Activated CD4-positive, CD25-positive, alpha-beta regulatory T cell treated with anti-CD3 and anti-CD28 coated beads, Interleukin-2, amount 50 U/mL, for 16 hours (primary cell): ENCODE measurements at places on chromosomes 6 and 20.
A peak's percentile ranks its signal among the peaks of the same experiment; 100 is the strongest.

DNA sequence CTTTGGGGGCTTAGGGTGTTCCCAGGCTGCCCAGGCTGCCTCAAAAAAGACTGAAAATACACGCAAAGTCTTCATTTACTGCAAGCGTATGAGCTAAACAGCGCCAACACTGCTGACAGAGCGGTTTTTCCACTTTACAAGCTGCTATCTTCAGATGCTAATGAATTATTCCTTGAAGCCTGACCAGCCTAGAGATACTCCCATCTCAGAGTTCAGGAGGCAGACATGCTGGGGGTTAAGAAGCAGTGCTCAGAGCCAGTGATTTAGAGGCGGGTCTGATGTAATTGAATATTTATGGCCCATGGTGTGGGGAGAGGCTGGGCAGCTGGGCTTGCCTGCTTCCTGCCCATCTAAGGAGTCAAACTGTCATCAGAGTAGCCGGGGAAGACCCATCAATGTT lies 241.4 kb downstream of the SLC24A3 start:
- no peak for DNase-seq

GRCh38 chr20:16653266-16653665 lies 76.6 kb upstream of the SNRPB2 start:
- DNase-seq = no peak

DNA sequence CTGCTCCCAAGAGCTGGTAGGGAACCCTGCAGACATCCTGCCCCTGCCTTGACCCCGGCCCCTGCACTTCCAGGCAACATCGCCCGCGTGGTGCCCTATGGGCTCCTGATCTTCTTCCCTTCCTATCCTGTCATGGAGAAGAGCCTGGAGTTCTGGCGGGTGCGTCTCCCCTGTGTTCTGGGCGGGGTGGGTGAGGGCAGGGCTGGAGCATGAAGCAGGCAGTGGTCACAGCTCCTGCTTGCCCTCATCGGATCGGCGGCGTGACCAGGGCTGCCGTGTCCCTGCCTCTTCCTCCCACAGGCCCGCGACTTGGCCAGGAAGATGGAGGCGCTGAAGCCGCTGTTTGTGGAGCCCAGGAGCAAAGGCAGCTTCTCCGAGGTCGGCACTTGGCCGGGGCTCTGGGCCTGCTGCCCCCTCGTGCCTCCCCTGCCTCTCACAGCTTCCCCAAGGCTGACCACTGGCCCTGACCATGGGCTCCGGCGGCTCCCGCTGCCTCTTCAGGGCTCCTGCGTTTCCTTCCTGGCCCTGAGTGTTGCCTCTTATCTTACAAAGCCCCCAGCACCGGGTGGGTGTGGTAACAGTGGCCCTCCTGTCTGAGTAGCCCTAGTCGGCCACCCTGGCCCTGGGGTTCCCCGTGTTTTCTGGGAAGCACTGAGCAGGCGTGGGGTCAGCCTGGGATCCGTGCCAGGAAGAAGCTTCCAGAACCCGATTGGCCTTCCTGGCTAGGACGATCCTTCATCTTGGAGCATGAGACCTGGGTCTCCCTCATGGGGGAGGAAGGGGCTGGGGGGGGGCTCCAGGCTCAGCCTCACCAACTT lies 8.0 kb upstream of the TNFRSF6B start:
- DNase-seq = no peak

- DNase-seq = no peak
These were observed 113.5 kb downstream of the OGFRL1 start for GRCh38 chr6:71402096-71402495.

- no peak for DNase-seq
These were observed 75.6 kb downstream of the INSM1 start for GRCh38 chr20:20443504-20443903.

GRCh38 chr6:37339741-37340638 lies 13.8 kb upstream of the RNF8 start:
- DNase-seq = no peak

DNA sequence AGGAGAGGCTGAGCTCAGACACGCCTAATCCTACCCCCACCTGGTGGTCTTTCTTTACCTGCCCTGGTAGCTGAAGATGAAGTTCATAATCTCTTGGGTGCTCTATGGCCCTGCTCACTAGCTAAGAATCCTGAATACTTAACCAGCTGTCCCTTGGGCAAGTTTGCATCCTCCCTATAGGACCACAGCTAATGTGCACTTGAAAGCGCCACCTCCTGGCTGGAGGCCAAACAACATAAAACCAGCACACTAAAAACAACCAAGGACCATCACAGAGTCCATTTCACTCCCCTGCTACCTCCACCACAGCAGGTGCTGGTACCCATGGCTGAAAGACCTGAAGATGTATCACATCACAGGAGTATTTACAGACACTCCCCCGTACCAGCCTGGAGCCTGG lies 155.5 kb upstream of the SLC24A3 start:
- DNase-seq = no peak

DNA sequence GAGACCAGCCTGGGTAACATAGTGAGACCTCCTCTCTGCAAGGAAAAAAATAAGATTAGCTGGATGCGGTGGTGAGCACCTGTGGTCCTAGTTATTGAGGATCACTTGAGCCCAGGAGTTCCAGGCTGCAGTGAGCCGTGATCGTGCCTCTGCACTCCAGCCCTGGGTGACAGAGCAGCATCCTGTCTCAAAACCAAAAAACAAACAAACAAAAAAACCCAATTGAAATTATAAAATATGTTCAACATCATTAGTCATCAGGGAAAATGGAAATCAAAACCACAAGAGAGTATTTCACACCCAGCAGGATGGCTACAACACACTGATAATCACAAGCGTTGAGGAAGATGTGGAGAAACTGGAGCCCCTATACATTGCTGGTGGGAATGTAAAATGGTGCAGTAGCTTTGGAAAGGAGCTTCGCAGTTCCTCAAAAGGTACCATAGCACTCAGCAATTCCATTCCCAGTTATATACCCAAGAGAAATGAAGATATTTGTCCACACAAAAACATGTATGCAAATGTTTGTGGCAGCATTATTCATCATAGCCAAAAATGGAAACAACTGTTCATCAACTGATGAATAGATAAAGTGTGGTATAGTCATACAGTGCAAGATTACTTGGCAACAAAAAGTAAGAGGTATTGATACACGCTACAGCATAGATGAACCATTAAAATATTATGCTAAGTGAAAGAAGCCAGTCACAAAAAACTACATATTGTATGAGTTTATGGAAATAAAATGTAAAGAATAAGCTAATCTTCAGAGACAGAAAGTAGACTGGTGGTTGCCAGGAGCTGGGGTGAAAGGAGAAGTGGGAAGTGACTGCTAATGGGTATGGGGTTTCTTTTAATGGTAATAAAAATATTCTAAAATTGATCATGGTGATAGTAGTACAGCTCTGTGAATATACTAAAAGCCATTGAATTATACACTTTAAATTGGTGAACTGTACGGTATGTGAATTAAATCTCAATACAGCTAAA lies 38.7 kb upstream of the RIPOR2 start:
- DNase-seq = no peak

GRCh38 chr6:111521497-111522270 lies 38.7 kb upstream of the REV3L start:
- no peak for DNase-seq

DNA sequence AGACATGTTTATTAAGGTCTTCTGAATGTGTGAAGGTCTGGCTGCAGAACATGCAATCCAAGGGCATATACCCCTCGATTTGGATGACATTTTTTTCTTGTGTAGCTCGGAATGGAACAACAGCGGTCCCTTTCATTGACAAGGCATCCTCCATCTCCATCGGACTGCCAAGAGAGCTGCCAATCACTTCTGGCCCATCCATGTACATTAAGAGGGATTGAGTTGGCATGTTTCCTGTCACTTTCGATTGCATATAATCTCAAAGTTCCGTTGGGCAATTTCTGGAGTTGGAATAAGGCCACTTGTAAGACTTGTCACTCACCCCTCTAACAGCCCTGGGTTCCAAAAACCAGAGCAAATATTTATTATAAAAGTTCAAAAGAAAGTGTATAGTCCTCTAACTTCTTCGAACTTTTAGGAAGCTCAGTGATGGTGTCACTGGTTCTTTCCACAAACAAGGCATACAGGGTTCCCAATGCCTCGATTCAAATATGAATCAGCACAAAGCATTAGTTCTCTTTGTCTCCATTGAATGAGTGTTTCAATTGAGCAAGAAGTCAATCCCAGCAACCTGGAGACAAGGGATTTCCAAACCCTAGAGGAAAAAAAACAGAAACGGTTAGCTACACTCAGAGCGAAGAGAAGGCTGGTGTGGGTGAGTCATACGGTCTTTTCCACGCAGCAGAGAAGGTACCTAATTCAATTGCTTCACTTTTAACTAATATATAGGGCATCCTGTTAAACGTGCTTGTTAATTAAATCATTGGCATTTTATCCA lies 10.9 kb downstream of the ZNF217 start:
- DNase-seq = peak; percentile 28

DNA sequence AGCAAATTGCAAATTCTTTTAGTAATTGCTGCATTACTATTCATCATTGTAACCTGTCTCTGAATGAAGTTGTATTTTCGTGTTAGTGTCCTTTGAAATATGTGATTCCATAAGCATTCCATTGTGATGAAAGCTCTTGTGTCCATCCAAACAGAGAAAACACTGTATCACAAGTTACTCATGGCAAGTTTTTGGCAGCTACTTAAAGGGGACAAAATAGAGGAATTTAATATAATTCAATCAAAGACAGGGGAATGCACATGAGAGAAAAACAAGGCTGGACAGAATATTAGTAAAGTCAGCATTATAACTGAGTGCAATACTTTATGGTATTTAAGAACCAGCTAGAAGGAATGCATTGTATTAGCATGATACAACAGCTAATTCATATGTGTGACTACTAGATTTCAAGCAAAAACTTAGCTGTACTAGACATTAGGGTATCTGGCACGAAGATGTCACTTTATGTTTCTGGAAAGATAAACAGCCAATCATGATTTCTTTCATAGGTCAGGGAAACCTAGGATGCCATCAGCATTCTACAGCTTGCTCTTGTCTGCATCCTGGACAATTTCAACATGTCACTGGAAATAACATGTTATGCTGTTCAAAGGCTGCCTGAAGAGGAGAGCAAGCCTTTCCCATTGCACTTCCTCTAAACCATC lies 270.6 kb upstream of the MARCKS start:
- no peak for DNase-seq

GRCh38 chr6:28945349-28945748 lies 21.6 kb upstream of the TRIM27 start:
- no peak for DNase-seq

DNA sequence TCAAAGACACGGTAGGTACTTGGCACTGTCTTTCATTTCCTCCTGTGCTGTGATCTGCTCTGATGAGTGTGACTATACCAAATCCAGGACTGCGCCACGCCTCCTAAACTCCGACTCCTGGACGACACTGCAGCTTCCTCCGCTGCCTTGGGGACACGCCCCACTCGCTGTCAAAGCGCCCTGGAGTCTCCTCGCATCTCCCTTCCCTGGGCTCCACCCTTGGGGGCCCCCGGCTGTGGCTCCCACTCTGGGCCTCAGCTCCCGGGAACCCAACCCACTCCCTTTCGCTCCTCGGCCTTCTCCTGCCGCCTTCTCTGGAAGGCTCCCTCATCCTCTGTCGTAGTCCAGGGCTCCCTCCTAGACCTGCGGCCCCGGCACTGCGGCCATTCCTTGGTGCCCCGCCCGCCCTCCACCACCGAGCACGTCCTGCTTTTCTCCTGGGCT lies 61.2 kb downstream of the RSPH3 start:
- no peak for DNase-seq

DNA sequence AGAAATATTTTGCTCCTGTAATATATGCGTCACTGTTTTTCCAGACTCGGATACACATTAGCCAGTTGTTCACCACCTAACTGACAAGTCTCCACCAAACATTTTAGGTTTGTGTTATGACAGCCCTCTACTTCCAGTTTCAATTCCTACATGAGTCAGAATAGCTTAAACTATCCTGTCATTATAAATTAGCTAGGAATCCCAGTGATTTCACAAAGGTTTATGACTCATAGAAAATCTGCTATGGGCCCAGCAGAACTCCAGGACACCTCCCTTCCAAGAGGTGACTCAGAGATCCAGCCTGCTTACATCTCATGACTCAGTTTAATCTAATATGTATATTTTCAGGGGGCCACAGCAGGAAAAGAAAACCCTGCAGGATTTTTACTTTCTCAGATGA lies 17.4 kb upstream of the PLCB4 start:
- DNase-seq = no peak

GRCh38 chr6:56172144-56172543 lies 75.2 kb downstream of the COL21A1 start:
- no peak for DNase-seq

GRCh38 chr6:89828988-89829471 lies 650 bp upstream of the CASP8AP2 start:
- DNase-seq = no peak

- peak; percentile 27 for DNase-seq
These were observed 33.7 kb downstream of the SLC9A8 start for GRCh38 chr20:49846206-49846807.

DNA sequence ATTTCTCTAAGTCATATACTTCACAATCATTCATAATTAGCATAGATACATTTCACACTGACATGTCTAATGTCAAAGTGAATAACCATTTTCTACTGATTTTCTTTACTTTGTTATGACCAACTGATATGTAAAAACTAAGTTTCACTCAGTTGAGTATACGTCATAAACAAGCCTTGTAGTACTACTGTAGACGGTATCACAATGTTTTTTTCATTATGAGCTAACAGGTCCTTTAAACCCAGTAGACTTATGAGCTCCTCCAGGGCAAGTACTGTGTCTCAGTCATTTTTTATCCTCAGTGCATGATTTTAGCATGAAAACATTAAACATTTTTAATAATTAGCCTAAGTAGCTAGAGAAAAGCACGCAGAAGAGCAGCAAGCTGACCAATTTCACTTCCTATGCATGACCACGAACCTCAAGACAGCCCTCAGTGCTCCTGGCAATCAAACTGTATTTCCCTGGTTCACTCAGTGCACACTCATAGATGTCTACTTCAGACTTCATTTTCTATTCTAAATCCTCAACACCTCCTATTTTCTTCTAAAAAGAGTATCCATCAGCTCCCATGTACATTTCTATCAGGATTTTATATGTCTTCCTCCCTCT lies 32.0 kb upstream of the TFAP2D start:
- DNase-seq = no peak

GRCh38 chr20:37375227-37375626 lies 29.3 kb downstream of the SRC start:
- no peak for DNase-seq

DNA sequence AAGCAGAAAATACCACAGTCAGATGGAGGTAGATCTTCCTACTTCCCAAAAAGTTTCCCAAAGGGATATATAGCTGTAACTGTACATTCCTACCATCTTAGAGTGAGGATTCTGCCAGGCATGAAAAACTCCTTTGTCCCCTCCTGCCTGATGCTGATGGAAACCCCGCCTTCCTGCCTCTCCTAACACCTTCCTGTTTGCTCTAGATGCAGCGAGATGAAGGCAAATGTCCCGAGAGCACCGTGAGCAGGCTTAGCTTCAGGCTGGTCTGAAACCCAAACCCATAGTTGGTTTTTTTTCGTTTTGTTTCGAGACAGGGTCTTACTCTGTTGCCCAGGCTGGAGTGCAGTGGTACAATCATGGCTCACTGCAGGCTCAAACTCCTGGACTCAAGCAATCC lies 55.6 kb downstream of the MYB start:
- DNase-seq = no peak
